Hypothalamus (tissue), 51 donors: ENCODE measurements at places on chromosomes 7 and 10.

GRCh38 chr10:110462166-110463095 is 35.3 kb upstream of the DUSP5 start:
- no peak for DNase-seq

GRCh38 chr10:97875391-97875790 is 25.7 kb downstream of the GOLGA7B start:
- DNase-seq, result no peak

DNA sequence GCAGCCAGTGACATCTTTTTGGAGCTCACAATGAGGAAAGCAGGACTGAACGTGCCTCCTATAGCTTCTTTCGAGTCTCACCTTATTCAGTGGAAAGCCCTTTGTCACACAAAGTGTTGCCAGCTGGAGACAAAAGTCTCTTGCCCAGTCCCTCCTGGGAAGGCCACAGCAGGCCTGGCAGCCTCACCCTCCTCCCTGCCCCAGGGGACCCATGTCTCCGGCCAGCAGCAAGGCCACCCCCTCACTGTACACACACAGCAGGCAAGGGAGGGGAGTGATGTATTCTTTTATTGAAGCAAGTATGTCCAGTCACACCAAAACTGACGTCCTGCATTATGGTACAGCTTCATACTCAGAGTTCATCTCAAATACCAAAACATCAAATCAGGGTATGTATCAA is 56.0 kb downstream of the CSGALNACT2 start:
- no peak for DNase-seq

- DNase-seq, result no peak
These were observed 94.2 kb downstream of the NKX6-2 start for GRCh38 chr10:132691711-132692153.

- no peak for DNase-seq
These were observed 455.4 kb upstream of the C7orf33 start for GRCh38 chr7:148135116-148135515.

- DNase-seq, result no peak
These were observed 90.1 kb downstream of the SNX10 start for GRCh38 chr7:26381476-26382353.

DNA sequence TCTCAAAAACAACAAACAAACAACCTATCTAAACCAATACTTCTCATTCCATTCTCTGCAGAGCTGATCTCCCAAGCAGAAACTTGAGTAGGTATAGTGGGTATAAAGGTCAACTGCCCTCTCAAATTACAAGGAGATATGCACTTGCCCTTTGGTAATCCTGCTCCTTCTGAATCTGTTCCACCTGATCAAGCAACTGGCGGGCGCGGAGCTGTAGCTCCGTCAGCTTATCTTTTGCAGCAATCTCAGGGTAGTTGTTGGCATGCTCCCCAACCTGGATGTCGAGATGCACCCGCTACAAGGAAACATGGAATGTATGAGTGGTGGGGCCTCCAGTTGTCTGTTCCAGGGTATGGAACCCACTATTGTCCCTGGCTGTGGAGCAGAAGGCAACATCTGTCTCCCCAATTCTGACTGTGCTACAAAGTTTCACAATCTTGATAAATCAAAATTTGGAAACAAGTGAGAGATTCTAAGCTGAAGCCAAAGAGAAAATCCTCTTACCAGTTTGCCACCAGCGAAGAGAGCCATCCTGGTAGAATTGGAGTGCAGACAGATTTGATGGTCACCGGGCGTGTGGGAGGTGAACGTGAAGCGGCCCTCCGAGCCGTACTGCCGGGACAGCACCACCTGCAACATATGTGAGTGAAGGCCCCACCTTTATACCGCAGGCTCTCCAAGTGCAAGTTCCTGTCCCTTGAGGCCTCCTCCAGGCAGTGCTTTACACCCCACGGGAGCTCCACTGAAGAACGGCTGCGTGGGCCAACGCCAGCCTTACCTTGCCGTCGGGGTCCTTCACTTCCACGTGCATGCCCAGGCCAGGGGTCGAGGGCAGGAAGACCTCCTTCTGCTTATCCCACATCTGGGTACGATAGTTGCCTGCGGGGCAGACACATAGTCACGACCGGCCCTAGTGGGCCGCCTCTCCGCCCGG is 819 bp downstream of the TMED4 start:
- no peak for DNase-seq

GRCh38 chr7:142815134-142815533 is 39.7 kb upstream of the EPHB6 start:
- no peak for DNase-seq

GRCh38 chr7:23713285-23714149 is 3.5 kb downstream of the STK31 start:
- DNase-seq, result no peak

- DNase-seq, result no peak
These were observed 250.3 kb downstream of the SNX13 start for GRCh38 chr7:17690030-17690429.

GRCh38 chr7:30155481-30155880 is 20.7 kb downstream of the MTURN start:
- peak; percentile 44 for DNase-seq
